Right ventricle myocardium inferior (tissue), 1 donor: ENCODE measurements at places on chromosomes 5 and 9. TPM values are rescaled to one million over a fixed set of nuclear protein-coding genes. Genes with fewer than 3 reads are reported as not detected.

DNA sequence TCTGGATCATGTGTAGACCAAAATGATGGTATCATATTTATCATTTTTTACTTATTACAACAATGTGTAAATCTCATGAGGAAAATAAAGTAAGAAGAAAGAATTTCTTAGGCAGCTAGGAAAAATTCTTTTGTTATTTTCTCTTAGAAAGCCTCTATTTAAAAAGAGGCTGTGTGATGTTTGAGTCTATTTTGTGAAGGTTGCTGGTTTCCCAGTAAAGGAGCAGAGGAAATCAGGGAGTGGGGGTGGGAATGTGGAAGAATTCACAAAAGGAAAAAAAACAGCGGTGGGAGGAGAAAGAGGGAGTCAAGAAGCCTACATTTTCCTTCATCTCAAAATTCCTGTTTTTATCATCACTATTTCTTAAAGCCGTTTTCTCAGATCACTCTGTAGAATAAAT lies 20.1 kb downstream of the PTCH1 start:
- DNase-seq = no peak

DNA sequence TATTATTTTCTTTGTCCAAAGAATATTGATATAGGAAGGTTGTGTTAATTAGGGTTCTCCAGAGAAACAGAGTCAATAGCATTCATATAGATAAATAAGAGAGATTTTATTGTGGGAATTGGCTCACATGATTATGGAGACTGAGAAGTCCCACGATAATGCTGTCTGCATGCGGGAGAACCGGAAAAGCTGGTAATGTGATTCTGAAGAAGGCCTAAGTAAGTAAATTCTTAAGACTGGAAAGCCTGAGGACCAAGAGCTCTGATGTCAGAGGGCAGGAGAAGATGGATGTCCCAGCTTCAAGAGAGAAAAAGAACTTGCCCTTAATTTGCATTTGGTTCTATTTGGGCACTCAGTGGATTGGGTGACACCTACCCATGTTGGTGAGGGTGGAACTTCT lies 307.4 kb upstream of the C9orf72 start:
- DNase-seq = no peak

DMRT2 gene
- total RNA-seq = not detected

TLR4 gene
- total RNA-seq = 16.8 TPM

HTR4 gene
- total RNA-seq = 0.22 TPM

SOX30 gene
- 0.19 TPM for total RNA-seq

LRRTM2 gene
- not detected for total RNA-seq

DBH gene
- total RNA-seq = not detected
